ENCODE measurements at places on chromosomes 6 and 20.

- DNase-seq: no peak
Measured at GRCh38 chr6:71034563-71035345, 77.9 kb upstream of the B3GAT2 start.

DNA sequence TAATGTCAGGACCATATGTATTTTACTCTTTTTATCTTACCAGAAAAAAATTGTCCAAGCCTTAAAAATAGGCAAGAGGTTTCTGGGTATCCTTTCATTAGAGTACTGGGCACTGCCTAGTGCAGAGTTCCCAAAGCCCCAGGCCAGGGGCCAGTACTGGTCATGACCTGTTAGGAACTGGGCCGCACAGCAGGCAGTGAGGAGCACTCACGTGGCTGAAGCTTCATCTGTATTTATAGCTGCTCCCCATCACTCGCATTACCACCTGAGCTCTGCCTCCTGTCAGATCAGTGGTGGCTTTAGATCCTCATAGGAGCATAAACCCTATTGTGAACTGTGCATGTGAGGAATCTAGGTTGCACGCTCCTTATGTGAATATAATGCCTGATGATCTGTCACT lies 632.9 kb downstream of the UTRN start:
- DNase-seq: no peak

DNA sequence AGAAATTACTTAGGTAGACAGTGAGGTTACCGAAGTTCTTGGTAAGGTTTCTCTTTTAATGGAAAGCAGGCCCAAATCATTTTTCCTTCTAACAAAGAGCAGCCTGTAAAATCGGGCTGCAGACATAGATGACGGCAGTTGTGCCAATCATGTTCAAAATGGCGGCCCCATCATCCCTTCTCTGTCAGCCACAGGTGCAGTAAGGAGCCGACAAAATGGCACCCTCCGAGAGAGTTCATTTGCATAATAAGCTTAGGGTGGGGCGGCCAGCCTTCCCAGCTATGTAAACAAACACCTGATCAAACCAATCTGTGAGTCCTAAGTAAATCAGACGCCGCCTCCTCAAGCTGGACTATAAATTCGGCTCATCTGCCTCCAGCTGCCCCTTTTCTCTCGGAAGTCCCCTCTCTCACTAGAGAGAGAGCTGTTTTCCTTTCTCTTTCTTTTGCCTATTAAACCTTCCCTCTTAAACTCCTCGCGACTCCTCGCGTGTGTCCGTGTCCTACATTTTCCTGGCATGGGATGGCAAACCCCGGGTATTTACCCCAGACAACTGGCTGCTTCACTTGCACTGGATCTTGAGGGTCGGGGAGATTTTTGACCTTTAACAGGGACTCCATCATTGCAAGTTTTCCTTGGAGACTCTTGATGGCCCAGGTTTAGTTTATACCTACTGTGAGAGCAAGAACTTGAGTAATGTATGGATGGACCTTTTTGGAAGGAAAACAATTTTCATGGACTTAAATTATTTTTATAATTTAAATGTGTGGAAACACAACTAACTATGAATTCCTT lies 8.9 kb upstream of the DDR1 start:
- no peak for DNase-seq

- no peak for DNase-seq
Measured at GRCh38 chr20:17610566-17611289, 40.9 kb downstream of the DSTN start.

GRCh38 chr6:112154711-112155110 lies 67.3 kb downstream of the FAM229B start:
- no peak for DNase-seq

GRCh38 chr20:63807654-63808053 lies 23.4 kb downstream of the ZBTB46 start:
- DNase-seq: no peak

DNA sequence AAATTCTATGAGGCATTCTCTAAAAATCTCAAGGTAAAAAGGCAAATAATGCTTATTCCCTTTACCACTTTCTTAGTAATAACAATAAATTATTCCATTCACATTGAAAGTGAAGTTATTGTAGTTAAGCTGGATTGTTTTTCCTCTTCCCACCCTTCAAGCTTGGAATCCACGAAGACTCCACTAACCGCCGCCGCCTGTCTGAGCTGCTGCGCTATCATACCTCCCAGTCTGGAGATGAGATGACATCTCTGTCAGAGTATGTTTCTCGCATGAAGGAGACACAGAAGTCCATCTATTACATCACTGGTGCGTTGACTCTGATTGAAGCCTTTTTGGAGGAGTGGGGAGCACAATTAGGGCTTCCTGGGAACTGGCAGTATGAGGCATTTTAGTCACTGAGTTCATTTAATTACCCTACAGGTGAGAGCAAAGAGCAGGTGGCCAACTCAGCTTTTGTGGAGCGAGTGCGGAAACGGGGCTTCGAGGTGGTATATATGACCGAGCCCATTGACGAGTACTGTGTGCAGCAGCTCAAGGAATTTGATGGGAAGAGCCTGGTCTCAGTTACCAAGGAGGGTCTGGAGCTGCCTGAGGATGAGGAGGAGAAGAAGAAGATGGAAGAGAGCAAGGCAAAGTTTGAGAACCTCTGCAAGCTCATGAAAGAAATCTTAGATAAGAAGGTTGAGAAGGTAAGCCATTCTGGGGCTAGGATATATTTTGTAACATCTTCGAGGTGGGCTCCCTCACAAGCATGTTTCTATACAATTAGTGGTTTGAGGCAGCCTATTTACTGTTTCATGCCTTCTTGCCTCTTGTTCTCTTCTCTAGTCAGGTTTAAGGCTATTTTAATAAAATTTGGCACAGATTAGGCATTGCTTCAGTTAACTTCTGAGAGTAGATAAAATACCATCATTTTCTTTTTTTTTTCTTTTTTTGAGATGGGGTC lies 4.9 kb downstream of the HSP90AB1 start:
- no peak for DNase-seq

GRCh38 chr6:160222491-160222890 lies 36.1 kb downstream of the SLC22A2 start:
- DNase-seq: no peak

DNA sequence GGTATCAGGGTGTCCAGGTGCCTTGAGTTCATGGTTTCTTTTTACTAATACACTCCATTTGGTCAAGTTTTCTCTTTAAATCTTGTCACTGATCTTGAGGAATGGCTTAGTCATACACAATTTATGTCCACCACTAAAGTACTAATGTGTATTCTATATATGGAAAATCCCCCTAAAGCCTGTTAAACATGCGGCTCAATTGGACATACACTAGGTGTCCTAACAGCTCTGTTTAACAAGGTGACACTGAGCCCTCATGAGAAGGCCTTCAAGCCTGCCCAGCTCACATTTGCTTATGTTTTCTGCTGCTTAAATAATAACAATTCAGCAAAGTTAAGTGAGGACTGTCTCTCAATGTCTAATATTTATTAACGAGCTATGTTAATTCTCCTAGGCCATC lies 31.5 kb downstream of the PDE7B start:
- no peak for DNase-seq

DNA sequence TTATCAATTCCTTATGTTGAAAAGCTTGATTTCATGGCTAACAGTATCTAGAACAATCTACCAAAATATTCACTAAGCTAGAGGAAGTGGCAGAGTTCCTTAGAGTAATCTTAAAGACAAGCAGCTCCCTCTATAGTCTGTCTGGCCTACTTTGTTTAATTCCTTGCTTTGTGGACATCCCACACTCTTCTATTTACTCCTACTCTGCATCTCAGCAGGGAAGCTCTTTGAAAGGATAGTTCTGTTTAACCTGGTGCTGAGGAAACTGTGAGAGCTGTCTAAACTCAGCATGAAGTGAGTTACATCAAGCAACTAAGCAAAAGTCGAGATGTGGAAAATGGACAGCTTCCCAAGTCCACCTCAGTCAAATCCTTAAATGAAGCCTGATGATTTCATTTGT lies 4.3 kb downstream of the REV3L start:
- DNase-seq: no peak

GRCh38 chr20:51768759-51769517 lies 748 bp upstream of the ATP9A start:
- no peak for DNase-seq
